CD4-positive, alpha-beta memory T cell (primary cell): ENCODE measurements at places on chromosomes 5 and 9. TPM values are rescaled to one million over a fixed set of nuclear protein-coding genes. Genes with fewer than 3 reads are reported as not detected.

- no peak for DNase-seq
These were observed 1691.5 kb downstream of the MAT2B start for GRCh38 chr5:165196961-165197360.

DNA sequence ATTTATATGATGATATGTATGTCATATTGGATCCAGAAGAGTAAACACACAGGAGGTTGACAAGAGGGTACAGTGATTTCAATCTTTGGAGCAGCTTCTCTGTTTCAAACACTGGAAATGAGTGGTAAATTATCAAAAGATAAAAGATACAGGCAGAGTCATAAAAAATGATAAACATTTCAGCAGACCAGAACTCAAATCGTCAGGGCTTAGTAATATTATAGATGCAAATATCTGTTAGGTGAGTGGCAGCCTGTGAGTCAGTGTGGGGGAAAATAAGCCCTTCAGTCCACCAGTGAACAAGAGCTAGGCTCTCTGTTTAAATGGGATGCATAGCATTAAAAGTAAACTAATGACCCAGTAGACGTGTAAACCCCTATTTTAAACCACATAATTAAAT lies 1378.1 kb downstream of the EFNA5 start:
- DNase-seq, result no peak

DNA sequence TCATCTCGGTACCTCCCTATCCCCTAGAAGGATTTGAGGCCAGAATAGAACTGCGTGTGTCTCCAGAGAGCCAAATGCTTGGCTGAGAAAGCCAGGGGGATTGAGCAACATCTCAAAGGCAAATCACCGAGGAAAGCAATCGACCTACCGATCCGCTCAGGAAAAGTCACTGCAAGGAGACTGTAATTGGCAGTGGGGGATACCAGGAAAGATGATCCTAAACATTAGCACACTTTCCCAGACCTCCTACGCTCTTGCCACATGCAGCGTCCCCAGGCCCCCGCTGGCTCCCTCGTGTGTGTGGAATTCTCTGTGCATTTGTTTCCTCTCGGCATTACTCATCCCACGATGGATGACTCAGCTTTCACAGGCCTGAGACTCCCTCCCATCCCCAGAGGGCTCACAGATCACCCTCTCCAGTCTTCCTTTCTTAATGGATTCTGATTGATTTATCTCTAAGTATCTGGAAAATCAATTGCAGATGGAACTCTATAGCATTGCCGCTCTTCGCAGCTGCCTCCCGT lies 82.2 kb upstream of the ICE1 start:
- DNase-seq, result no peak

- DNase-seq, result no peak
These were observed 49.5 kb upstream of the LRRC14B start for GRCh38 chr5:141761-142160.

GRCh38 chr9:126719618-126720031 lies 85.2 kb upstream of the ZBTB43 start:
- peak; percentile 94 for DNase-seq

The CNTNAP3 gene
- total RNA-seq, result not detected

The ISCA1 gene
- total RNA-seq, result 37.2 TPM

DNA sequence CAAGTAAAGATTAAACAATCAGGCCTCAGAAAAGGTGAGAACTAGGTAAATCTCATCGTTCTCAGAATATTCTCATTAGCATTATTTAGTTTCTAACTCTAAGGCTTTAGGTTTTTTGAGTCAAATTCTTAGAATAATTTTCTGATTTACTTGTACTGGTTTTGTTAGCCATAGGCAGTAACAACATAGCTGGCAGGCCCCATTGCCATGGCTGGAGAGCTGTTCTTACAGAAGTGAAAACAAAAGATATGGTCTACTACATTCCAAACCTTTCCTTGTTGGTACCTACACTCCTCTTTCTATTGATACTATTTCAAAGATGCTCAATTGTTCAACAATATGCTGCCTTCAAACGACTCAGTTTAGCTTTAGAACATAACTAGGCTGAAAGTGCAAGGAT lies 27.3 kb downstream of the IFNW1 start:
- no peak for DNase-seq

The NDFIP1 gene
- total RNA-seq, result 78.4 TPM

The LMNB1 gene
- total RNA-seq, result 32.3 TPM
